ENCODE measurements at places on chromosomes 16 and 17.

DNA sequence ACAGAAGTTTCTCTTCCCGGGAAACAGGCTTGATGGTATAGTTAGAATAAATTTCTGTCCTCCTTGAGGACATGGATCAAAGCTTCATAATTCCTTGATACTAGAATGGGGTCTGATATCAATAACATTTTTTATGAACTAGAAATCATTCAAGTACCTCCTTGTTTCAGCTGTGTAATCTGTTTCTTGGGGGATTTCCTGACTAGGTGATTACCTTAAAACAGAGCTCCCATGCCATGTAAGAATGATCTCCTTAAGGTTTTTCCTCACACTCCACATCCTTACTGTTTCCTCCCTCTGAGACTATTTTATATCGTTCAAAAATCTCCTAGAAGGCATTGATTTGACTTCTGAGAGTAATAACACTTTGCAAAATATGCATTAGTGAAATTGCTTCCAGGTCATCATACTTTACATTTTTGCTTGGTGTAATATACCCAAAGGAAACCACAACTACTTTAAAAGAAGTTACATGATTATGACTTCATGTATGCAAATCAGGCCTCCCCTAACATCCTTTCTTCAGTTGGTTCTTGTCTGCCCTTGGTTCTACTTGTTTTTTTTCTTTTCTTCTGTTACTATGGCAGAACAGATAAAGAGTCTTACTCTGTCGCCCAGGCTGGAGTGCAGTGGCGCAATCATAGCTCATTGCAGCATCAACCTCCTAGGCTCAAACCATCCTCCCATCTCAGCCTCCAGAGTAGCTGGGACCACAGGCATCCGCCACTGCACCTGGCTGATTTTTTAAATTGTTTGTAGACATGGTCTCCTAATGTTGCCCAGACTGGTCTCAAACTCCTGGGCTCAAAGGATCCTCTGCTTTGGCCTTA lies 388.8 kb downstream of the ZFHX3 start:
- peak; percentile 22 for DNase-seq

DNA sequence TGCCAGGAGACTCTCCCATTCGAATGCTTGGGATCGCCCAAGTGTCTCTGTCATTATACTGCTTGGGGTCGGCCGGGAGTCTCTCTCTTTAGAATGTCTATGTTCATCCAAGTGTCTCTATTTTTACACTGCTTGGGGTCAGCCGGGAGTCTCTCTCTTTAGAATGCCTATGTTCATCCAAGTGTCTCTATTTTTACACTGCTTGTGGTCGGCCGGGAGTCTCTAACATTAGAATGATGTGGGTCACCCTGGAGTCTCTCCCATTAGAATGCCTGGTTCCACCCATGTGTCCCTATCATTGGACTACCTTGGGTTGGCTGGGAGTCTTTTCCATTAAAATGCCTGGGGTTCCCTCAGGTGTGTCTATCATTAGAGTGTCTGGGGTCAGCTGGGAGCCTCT lies 2230.4 kb downstream of the TP53TG3F start:
- DNase-seq = no peak

- DNase-seq = peak; percentile 85
Measured at GRCh38 chr17:41442739-41443138, 2.0 kb upstream of the KRT38 start.

GRCh38 chr16:25596194-25596593 lies 95.6 kb upstream of the HS3ST4 start:
- DNase-seq = no peak

DNA sequence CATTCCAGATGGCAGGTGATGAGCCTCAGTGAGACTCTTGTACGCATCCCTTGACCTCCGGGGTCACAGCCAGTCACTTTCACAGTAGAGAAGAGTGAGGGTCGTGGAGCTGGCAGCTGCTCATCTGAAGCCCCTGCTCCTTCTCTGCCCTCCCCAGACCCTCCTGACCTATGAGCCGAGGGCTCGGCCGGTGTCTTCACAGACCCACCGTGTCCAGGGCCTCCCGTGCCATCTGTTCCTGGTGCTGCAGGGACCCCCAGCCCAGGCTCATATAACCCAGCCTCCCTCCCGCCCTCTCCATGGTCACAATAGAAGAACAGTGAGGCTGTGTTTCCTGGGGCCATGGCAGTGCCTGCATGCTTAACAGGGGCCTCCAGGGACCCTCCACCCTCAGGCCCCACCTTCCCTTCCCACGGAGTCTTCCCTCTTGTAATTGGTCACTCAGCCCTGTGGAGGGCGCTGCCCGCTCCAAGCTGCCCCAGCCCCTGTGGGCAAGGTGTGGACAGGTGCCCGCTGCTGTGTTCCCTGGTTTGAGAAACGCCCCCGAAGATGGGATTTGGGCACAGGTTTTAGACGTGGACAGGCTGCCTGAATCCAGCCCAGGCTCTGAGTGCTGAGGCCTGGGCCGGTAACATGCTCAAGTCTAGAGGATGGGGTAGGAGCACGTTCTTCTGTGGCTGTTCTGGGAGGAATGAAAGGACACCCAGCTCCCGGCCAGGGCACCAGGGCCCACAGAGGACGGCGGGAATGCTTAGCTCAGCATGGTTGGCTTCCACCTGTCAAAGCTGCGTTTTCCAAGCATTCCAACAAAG lies 38.7 kb downstream of the ACSF3 start:
- no peak for DNase-seq

GRCh38 chr16:48201515-48202201 lies 42.4 kb upstream of the LONP2 start:
- DNase-seq = no peak

GRCh38 chr17:48549914-48550501 lies 5.1 kb upstream of the HOXB2 start:
- no peak for DNase-seq

DNA sequence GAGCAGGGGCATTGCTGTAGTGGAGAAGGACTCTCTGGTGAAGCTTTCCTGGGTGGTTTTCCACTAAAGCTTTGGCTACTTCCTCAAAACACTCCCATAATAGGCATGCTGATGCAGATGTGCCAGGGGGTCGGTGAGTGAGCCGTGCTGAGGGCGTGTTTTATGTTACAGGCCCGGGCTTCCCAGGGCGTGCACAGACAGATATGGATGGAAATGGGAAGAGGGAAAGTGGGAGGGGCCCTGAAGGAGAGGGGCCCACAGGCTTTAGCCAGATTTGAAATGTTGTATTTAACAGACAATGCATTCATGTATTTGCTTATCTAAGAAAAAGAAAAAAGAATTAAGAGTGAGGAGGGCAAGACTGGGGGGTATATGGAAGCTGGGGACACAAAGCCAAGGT lies 56.3 kb downstream of the IL21R start:
- no peak for DNase-seq

DNA sequence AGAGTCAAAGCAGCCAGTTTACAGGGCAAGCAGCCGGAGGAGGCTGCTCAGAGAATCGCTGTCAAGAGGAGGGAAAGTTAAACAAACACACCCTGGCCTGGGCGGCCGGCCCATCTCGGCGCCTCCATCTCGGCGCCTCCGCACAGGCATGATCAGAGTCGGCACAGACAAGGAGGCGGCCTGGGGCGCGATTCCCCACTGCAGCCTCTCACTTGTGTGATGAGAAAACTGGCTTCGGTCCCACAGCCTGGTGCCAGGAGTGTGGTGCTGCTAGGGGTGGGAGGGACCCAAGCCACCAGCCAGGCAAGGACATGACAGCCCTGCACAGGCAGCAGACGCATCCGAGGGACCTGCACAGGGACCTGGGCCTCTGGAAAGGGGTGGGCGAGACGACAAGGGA lies 17.7 kb downstream of the SLC38A10 start:
- no peak for DNase-seq

GRCh38 chr16:12461971-12462370 lies 341.7 kb downstream of the CPPED1 start:
- DNase-seq = no peak

DNA sequence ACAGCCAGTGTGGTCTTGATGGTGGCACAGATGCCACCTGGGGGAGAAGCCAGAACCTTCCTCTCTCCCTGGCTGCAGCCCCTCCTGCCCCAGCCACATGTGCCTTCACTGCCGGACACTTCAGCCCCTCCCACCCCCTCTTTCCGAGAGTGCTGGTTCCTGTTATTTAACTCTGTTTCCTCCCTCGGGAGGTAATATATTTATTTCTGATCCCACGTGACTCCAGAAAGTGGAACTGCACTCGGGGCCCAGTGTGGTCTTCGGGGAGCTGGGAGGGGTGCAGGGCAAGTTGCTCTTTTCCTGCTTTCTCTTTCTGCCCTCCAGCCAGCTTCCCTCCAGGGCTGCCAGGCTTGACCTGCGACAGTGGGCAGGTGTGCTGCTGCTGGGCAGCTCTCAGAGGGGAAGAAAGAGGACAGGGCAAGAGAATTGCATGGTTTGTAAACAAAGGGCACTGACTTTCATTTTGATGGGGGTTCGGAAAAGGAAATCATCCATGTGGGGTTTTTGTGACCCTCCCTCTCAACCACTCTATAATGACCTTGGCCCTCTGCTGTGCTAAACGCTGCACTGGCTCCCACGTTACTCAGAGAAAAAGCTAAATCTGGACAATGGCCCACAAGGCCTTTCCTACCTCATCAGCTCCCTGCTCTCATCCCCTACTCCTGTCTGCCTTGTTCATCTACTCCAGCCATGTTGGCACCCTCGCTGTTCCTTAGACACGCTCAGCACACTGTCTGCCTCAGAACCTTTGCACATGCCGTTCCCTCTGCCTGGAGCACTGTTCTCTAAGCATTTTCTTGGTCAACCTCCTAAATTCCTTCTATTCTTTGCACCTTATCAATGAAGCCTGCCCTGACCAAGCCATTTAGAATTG lies 8.2 kb upstream of the CIITA start:
- no peak for DNase-seq

DNA sequence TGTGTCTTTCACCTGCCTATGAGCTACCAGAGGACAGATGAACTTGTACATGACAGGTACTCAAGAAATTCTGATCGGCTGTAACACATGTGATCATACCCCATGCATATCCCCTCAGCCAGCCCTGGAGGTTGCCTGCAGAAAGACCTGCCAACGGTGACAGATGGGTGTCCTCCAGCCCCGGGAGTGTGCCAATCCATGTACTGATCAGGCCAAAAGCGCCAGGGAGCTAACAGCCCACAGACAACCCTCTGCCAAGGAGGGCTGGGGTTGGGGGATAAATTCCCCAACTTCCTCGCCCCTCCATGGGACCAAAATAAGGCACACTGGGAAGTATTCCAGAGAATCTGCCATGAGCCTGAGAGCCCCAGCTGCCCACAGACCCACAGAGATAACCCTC lies 189.4 kb downstream of the CCT6B start:
- DNase-seq = no peak

- DNase-seq = peak; percentile 14
Measured at GRCh38 chr17:30554839-30555751, 77.9 kb downstream of the GOSR1 start.
